ENCODE measurements at places on chromosomes 6 and 20.

GRCh38 chr6:164005004-164005711 lies 590.6 kb downstream of the QKI start:
- DNase-seq, result no peak

GRCh38 chr20:44516491-44516890 lies 5.4 kb downstream of the SERINC3 start:
- DNase-seq, result no peak

DNA sequence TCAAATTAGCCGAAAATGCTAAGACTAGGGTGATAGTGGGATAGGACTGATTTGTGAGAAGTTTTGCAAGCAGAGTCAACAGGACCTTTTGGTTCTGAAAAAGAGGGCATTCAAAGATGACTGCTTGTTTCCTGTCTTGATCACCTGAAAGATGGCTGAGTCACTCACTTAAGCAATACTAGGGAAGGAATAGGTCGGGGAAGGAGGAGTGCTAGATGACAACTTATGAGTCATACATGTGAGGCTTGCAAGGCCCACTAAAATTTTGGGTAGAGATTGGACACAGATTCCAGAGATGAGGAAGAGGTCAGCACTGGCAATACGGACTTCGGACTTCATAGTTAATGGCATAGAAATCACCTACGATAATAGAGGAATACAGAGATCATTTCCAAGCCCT lies 89.2 kb downstream of the FAM83B start:
- no peak for DNase-seq

DNA sequence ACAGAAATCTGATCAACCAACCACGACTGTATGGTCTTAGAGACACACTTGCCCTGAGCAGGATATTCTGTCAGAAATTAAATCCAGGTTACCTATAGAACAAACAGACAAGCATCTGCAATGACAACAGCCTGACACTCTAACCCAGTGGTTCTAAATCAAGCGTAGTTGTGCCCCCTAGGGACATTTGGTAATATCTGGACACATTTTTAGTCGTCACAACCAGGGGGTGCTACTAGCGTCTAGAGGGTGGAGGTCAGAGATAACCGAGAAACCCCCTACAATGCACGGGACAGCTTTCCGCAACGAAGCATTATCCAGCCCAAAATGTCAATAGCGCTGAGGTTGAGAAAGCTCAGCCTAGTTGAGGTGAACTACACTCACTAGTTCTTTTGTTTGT lies 32.3 kb downstream of the ID4 start:
- DNase-seq, result no peak

GRCh38 chr6:6660339-6661045 lies 72.0 kb downstream of the LY86 start:
- DNase-seq, result no peak

DNA sequence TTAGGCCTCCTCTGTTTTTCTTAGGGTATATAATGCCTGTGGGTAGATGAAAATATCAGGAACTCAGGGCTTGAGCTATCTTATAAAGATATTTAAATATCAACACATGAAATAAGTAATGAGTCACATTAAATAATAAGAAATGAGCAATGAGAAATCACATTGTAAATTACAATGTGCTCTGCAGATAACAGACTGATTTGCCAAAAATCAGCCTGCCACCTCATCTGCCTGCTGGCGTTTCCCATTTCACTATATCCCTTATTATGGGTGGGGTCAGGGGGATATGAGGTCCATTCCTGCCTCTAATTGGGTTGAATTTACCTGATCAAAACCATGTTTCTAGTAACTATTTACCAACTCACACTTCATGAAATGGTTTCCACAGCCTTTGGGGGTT lies 335.2 kb downstream of the CDC5L start:
- no peak for DNase-seq
